ENCODE measurements at places on chromosomes 7 and 10.

DNA sequence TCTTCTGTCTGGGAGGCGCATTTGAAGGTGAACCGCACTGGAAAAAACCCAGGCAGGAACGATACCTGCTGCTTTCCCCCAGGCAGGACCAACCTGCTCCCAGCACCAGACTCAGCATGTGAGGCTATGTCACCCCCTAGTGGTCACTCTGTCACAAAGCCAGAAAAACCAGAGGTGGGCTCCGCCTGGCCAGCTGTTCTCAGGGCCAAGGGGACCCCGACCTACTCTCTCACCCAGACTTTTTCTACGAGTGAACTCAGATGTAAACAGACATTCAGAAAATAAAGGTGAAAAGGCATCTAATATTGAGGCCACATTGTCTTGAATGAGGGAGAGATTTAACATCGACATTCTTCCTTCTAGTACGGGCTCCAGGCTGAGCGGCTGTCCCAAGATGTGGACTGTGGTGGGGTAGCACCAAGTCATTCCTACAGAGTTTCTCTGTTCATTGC lies 117.3 kb downstream of the PRKAG2 start:
- DNase-seq, result no peak

GRCh38 chr10:8811201-8811600 lies 756.7 kb downstream of the GATA3 start:
- no peak for DNase-seq

GRCh38 chr10:122577311-122577885 lies 16.8 kb downstream of the DMBT1 start:
- DNase-seq, result no peak

- DNase-seq, result no peak
Observed at GRCh38 chr7:44621034-44621749, 14.8 kb downstream of the OGDH start.

- no peak for DNase-seq
Observed at GRCh38 chr10:92284112-92284704, 6.7 kb downstream of the CPEB3 start.

DNA sequence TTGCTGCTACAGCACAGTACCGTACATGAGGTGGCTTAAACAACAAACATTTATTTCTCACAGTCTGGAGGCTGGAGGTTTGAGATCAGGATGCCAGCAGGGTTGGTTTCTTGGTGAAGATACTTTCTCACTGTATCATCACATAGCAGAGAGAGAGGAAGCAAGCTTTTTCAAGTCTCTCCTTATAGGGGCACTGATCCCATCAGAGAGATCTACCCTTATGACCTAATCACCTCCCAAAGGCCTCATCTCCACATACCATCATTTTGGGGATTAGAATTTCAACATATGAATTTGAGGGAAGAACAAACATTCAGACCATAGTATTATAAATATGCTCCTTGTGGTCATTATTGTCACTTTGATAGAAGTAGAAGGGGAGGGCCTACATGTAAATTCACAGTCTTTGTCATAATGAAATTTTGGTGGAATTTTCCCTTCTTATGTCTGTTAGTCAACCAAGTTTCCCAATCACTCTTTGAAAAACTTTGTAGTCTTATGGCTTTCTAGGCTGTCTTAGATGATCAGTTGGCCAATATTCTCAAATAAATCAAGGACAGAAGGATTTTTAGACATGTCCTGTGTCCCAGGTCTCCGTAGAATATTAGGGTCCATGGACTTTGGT lies 606.2 kb downstream of the LRMDA start:
- DNase-seq, result peak; percentile 24

DNA sequence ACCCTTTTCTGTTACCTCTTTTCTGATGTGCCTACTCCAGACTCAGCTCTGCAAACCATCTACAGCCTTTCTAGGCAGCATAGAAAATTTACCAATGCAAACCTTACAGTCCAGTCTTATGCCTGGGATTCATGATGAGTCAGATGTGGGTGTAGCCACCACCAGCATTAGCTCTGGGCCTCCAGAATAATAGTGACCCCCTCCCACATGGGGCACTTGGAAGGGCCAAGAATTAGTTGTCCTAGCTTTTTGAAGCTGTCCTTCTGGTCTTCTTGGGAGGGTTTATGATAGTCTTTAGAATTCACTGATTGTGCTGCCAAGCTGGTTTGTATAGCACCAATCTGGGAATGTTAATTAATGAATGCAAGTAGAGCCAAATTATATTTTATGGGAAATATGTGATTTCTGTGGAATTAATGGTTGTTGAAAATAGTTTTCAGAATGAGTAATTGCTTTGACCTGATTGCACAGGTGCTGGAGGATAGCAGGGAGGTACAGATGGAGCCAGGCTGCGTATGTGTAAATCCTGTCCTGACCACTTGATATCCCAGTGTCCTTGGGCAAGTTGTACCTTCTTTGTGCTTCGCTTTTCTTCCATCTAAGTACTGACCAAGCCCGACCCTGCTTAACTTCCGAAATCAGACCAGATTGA lies 94.8 kb downstream of the CPED1 start:
- DNase-seq, result no peak

GRCh38 chr10:47018026-47018735 lies 107.0 kb downstream of the PTPN20 start:
- DNase-seq, result no peak

All from fibroblast of skin of left biceps (primary cell).